Osteoblast (primary cell): ENCODE measurements at places on chromosomes 13 and 19. TPM values are rescaled to one million over a fixed set of nuclear protein-coding genes. Genes with fewer than 3 reads are reported as not detected.

The ANKRD24 gene
- 0.29 and 0.72 TPM in 2 replicates for total RNA-seq

The ZNF99 gene
- total RNA-seq: under 0.01 TPM in 2 replicates

The KLHL1 gene
- total RNA-seq: not detected in 2 replicates

The NOVA2 gene
- not detected in 2 replicates for total RNA-seq
